ENCODE measurements at places on chromosomes 6 and 20.

DNA sequence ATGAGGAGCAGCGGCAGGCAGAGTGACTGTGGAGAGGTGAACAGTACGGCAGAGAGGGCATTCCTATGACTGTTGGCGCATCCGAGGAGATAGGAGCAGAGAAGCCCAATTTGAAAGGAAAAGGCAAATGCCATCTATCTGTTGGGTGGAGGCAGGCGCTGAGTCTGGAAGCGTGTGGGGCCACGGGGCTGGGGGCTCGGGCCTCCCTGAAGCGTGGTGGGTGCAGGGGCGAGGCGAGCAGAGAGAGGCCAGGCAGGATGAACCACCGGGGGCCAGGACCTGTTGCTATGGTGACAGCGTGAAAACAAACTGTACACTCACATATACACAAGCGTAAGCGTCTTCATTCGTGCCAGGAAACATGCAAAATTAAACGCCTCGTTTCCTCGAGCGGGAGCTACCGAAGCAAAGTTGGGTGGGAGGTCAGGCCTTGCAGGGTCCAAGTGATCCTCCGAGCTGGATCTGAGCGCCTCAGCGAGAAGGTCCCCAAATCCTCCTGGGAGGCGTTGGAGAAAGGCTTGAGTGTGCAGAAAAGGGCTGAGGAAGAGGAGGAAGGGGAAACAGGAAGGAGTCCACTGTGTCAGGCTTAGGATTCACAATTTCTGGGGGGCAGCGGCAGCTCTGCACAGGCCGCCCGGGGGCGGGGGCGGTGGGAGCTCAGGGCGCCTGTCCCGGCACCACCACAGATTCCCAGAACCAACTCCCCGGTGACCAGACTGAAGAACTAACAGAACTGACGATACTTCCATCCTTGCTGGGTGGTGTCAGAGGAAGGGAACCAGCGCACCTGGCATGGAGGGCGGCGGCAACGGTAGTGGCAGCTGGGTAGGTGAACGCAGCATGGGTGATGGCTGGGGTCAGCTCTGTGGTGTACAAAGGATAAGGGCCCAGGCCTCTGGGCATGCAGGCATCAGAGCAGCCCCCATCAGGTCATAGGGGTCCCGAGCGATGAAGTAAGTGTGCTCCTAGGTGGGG, 68.2 kb downstream of the KHDC1L start:
- no peak for DNase-seq

- no peak for DNase-seq
Measured at GRCh38 chr20:47972916-47973309, 187.6 kb upstream of the SULF2 start.

GRCh38 chr6:98847779-98848538, 13.6 kb downstream of the POU3F2 start:
- DNase-seq: no peak

- DNase-seq: no peak
Measured at GRCh38 chr6:27894839-27895762, 17.1 kb downstream of the OR2B2 start.

- DNase-seq: no peak
Measured at GRCh38 chr20:44600758-44601201, 18.4 kb downstream of the PKIG start.

DNA sequence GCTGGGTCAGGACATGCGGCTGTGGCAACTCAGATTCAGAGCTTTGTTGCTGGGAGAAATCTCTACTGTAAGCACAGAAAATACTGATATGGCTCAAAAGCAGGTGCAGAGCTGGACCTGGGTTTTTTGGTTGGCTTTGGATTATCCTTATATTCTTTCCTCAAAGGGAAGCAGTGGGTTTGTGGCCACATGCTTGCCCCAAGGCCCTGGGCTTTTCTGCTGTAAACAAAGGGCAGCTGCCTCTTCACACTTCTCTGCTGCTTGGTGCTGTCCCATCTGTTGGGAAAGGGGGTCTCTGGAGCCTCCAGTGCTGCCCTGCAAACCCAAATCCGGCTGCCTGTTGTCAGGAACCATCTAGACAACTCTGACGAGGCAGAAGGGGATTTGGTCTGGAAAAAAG, 52.4 kb downstream of the ANKRD6 start:
- no peak for DNase-seq

DNA sequence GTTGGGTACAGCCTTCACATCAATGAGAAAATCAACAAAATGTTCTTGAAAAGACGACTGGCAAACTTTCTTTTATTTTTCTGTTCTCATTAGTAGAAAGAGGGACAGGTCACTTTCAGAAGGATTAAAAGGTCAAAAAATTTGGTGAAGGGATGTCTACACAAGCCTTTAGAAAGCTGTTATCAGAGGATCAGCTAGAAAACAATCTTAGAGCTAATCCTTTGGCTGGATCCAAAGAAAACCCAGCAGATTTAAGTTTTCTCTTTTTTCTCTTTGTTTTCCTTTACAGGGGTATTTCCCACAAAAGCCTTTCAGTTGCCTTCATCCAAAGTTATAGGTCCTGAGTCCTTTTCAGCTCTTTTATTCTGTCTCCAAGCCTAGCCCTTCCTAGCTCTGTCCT, 57.3 kb upstream of the EDN1 start:
- no peak for DNase-seq

- DNase-seq: no peak
Measured at GRCh38 chr20:21901470-21902275, 196.2 kb downstream of the PAX1 start.

DNA sequence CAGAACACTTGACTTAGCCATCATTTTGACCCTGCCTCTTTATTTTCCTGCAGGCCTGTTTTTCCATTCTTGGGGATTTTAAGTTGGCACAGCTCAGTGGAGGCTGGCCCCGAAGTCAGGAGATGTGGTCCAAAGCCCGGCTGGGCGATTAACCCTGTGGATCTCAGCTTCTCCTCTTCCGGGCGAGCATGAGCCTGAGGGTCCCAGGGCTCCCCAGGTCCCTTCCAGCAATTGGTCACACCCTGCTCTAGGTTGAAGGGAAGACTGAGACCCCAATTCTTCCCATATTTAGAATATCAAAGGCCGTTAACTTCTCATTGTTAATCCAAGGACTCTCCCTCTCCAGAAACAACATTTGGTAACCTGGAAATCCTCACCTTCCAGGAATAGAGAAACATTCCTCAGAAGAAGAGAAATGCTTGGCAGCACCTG, 2.3 kb downstream of the THBS2 start:
- DNase-seq: no peak

DNA sequence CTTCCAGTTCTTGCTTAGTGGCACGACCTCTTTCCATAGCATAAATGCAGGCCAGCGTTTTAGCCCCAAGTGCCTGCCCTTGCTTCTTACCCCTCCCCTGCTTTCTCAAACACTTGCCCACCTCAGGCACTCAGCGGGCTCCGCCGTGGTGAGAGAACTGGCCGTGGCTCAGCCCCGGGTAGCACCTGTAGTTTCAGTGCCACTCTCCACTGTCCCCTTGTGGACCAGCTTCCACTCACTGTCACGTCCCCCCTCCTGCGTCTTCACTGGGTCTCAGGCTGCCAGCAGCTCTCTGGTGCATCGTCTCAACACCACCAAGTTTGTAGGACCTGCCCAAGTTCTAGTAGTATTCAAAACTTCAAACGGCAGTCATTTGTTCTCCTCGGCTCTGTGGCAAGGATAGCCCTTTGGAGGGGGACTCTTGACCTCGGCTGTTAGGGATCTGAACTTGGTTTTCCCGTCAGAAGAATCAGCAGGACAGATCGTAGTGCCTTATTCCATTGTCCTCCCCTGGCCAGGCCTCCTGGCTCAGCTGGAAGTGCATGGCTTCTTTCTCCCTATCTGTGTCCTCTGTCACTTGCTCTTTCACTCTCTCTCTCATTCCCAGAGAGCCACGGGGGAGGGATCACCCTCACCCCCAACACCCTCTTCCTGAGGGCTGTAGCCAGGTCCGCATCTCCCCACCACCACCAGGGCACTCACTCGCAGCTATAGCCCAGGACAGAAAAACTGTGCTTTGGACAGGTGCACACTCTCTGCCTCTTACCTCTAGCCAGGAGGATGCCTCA, 44.6 kb downstream of the STK35 start:
- DNase-seq: no peak

DNA sequence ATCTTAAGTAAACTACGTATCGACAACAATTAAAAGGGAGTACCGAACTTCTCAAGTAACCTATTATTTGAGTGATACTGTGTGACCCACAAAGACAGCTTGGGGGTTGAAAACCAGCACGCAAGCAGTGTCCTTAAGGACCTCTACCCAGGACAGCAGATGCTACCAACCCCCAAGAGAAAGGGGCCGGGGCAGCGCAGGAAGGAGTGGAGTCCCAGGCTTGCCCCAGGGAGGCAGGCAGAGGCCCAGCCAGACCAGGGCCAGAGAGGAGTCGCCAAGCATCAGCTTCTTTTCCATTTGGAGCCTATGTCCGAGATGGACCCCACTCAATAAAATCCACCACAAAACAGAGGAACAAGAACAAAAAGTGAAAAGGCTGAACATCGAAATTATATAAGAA, 11.9 kb downstream of the DIDO1 start:
- DNase-seq: no peak

Measured in activated CD4-positive, CD25-positive, alpha-beta regulatory T cell (primary cell).